Stimulated activated CD8-positive, alpha-beta memory T cell treated with anti-CD3 and anti-CD28 coated beads, Interleukin-4, amount 100 ng/mL, for 1 hour (primary cell): ENCODE measurements at places on chromosomes 12 and 14.

GRCh38 chr12:10142976-10143589 lies 13.1 kb upstream of the CLEC7A start:
- DNase-seq: no peak

DNA sequence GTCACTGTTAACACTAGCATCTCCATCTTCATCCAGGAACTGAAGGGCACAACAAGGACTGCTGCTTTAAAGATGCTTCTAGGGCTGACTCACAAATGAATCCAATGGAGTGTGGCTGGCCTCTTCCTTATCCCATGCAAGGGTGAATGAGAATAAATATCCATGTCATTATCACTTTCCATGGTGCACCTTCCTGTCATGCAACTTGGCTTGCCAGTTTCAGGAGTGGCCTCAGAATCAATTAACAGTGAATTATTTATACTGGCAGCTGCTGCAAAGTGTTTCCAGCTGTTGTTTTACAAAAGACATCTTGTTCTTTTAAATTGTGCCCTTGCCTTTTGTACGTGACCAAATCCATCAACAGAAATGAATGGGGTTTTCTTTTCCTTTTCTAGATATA lies 499.3 kb upstream of the TMEM132C start:
- no peak for DNase-seq

DNA sequence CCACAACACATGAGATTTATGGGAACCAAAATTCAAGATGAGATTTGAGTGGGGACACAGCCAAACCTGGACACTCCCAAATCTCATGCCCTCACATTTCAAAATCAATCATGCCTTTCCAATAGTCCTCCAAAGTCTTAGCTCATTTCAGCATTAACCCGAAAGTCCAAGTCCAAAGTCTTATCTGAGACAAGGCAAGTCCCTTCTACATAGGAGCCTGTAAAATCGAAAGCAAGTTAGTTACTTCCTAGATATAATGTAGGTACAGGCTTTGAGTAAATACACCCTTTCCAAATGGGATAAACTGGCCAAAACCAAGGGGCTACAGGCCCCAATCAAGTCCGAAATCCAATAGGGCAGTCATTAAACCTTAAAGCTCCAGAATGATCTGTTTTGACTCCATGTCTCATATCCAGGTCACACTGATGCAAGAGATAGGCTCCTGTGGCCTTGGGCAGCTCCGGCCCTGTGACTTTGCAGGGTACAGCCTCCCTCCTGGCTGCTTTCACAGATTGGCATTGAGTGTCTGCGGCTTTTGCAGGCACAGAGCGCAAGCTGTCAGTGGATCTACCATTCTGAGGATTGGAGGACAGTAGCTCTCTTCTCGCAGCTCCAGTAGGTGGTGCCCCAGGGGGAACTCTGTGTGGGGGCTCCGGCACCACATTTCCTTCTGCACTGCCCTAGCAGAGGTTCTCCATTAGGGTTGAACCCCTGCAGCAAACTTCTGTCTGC lies 60.1 kb downstream of the LRIG3 start:
- no peak for DNase-seq

DNA sequence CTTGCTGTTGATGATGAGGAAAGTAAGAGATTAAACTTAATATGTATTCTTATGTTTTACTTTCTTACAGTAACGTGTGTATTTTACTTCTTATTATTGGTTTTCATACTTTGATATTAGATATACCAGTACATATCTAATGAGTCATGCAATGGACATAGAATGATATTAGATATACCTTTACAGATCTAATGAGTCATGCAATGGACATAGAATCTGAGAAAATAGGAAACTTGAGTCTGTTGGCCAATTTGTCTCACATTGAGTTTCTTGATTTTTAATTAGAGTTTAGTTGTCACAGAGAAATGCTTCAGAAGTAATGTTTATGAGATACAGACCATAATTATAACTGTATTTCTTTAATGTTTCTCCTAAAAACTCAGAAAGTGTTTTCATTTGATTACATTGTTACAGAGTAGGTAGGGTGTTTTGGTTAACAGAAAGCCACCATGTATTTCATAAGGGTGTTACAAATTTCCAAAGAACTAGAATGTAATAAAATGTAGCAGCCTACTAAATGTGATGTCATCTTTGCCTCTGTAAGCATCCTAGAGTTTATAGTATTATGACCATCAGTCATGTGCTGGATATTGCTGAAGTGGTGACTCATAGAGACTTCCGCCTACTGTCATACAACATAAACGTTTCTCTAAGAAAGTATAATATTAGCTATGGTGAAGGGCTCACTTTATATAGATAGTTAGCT lies 3.0 kb downstream of the GAS2L3 start:
- DNase-seq: no peak

- no peak for DNase-seq
Observed at GRCh38 chr12:20646239-20646827, 48.8 kb upstream of the SLCO1C1 start.
